ENCODE measurements at places on chromosomes 2 and 18. TPM values are rescaled to one million over a fixed set of nuclear protein-coding genes. Genes with fewer than 3 reads are reported as not detected.

GRCh38 chr2:145598434-145598833, 1078.5 kb upstream of the ZEB2 start:
- DNase-seq = no peak
- H3K4me3 ChIP-seq = no peak overlapping the region
- no peaks in the 10 kb centered on the region for H3K4me1 ChIP-seq
- no peak overlapping the region for H3K27ac ChIP-seq
- no peaks in the 10 kb centered on the region for H3K36me3 ChIP-seq
- peaks cover 4% of the 10 kb centered on the region for H3K27me3 ChIP-seq

DNA sequence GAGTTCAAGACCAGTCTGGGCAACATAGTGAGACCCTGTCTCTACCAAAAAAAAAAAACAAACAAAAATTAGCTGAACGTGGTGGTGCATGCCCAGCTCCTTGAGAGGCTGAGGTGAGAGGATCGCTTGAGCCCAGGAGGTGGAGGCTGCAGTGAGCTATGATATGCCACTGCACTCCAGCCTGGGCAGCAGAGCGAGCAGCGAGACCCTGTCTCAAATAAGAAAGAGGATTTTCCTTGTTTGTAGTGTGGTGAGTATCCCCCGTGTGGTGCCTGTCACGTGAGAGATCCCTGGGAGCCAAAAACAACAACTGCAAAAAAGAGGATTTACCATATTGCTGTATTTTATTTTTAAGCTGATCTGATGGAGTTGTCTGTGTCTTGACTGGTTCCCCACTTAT, 9.2 kb downstream of the EML4 start:
- peaks cover 73% of the 10 kb centered on the region for H3K4me1 ChIP-seq
- no peak overlapping the region for H3K27ac ChIP-seq
- no peaks in the 10 kb centered on the region for H3K27me3 ChIP-seq

GRCh38 chr18:6859676-6860422, 130.3 kb downstream of the ARHGAP28 start:
- no peak overlapping the region for H3K4me3 ChIP-seq
- H3K36me3 ChIP-seq = no peaks in the 10 kb centered on the region
- no peaks in the 10 kb centered on the region for H3K4me1 ChIP-seq
- no peaks in the 10 kb centered on the region for H3K27me3 ChIP-seq

- no peaks in the 10 kb centered on the region for H3K4me1 ChIP-seq
- no peak for DNase-seq
- no peak overlapping the region for H3K4me3 ChIP-seq
- H3K27ac ChIP-seq = no peak overlapping the region
- no peaks in the 10 kb centered on the region for H3K36me3 ChIP-seq
- no peaks in the 10 kb centered on the region for H3K27me3 ChIP-seq
Measured at GRCh38 chr2:188627471-188627870, 335.8 kb downstream of the GULP1 start.

DNA sequence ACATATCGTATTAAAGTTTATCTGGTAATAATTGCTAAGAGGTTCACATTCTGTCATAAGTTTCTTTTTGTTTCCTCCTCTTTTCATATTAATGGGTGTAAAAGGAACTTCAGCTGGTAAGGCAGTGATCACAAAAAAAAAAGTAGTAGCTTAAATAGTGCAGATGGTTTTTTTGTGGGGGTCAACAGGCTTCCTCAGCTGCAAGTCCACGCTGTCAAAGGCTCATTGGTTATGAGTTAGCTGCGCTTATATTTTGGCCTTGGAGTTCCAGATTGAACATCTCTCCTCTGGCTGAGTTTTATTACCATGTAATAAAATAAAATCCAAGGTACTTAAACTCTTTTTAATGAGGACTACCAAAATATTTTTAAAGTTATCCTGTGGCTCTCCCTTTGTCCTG, 277.0 kb upstream of the ZEB2 start:
- H3K4me3 ChIP-seq = no peak overlapping the region
- no peaks in the 10 kb centered on the region for H3K27me3 ChIP-seq
- no peaks in the 10 kb centered on the region for H3K4me1 ChIP-seq
- DNase-seq = no peak

- DNase-seq = no peak
- H3K27me3 ChIP-seq = peaks cover 8% of the 10 kb centered on the region
- H3K4me1 ChIP-seq = no peaks in the 10 kb centered on the region
- H3K36me3 ChIP-seq = peaks cover 1% of the 10 kb centered on the region
- no peak overlapping the region for H3K27ac ChIP-seq
Measured at GRCh38 chr18:78542204-78542603, 437.4 kb upstream of the SALL3 start.

DNA sequence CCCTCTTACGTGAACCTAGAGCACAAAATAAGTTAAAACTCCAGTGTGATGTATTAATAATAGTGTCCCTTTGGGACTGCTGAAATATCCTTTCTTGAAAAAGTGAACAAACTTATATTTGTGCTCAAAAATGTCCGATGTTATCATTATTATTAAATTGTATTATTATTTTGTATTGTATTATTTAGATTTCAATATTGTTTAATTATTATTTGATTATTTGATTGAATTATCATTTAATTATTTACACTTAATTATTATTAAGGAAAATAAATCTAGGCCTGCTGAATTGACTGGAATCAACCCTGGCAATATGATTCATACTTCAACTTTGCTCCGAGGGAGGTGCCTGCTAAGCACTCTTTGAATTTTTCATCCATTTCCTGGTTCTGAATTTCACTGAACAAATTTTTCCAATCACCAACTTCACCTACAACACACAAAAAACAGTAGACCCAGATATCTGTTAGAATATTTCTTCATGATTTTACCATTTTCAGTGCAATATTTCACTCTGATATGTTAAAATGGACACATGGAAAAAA, 10.9 kb upstream of the EIF2AK2 start:
- no peak for DNase-seq
- no peaks in the 10 kb centered on the region for H3K27me3 ChIP-seq
- H3K36me3 ChIP-seq = peaks cover 13% of the 10 kb centered on the region

DNA sequence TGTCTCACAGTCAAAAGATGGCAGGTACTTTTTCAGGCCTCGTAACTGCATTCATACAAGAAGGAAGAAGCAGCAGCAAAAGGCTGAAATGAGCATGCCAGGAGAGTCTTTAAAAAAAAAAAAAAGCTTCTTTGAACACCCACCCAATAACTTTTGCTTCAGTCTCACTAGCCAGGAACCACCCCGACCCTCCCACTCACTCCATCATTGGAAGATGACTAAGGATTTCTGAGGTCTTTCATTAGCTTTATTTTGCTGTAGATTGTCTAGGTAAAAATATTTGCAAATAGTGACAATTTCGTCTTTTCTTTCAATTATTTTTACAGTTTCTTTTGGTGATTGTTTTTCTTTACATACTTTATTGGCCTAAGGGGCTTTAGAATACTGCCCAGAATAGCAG, 37.9 kb downstream of the RBBP8 start:
- peaks cover 7% of the 10 kb centered on the region for H3K4me1 ChIP-seq
- H3K27me3 ChIP-seq = no peaks in the 10 kb centered on the region
- no peak overlapping the region for H3K27ac ChIP-seq
- no peak overlapping the region for H3K4me3 ChIP-seq

DNA sequence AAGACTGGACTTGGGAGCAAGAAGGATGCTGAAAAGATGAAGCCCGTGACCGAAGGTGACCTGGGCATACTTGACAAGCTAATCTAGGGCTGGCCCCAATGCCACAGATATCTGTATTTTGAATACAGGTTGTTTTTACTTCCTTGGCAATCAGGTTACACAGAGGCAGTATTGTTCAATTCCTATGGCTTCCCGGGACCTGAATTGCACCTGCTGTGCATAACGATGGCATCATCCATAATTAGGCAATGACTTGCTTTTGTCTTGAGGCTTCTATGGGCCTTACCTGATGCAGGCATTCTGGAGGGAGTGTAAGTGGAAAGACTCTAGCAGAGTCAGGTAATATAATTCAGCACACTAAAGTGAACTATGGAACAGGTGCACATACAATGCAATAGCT, 60.6 kb upstream of the CUL3 start:
- H3K27me3 ChIP-seq = no peaks in the 10 kb centered on the region
- H3K36me3 ChIP-seq = no peaks in the 10 kb centered on the region
- H3K27ac ChIP-seq = no peak overlapping the region
- no peak overlapping the region for H3K4me3 ChIP-seq

- H3K27ac ChIP-seq = no peak overlapping the region
- H3K4me1 ChIP-seq = peaks cover 15% of the 10 kb centered on the region
- H3K27me3 ChIP-seq = no peaks in the 10 kb centered on the region
- no peak for DNase-seq
- H3K4me3 ChIP-seq = no peak overlapping the region
Measured at GRCh38 chr18:23631746-23632145, 31.0 kb downstream of the ANKRD29 start.

DNA sequence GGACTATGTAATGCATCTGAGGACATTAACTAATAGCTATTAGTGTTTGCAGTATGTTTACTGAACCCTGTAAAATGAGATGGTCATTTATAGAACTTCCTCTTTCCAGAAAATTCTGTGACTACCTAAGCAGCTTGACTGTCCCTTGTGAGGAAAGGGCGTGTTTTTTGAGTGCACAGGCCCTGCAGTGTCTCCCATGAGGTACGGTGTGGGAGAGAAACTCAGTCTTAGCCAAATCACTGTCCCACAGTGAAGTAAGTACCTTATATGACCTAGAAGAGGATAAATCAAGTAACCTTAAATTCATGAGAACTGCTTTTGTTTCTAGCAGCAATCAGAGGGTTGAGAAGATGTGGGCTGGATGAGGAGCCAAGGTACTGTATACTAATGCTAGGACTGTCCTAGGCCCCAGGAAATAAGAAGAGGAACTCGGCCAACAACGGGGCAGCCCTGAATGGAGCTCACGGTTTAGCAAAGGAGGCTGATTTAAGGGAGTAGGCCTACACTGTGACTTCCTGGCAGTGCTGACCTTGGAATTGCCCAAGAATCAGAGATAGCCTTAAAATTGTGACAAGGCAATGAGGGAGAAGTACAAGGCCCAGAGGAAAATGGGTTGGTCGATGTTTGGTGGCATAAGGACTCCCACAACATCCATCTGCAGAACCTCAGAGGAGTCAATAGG, 103.5 kb upstream of the CTAGE1 start:
- no peak overlapping the region for H3K4me3 ChIP-seq
- H3K4me1 ChIP-seq = no peaks in the 10 kb centered on the region

- no peak overlapping the region for H3K27ac ChIP-seq
- DNase-seq = no peak
- H3K4me3 ChIP-seq = no peak overlapping the region
Measured at GRCh38 chr2:227414846-227415245, 27.1 kb upstream of the SCYGR1 start.

DNA sequence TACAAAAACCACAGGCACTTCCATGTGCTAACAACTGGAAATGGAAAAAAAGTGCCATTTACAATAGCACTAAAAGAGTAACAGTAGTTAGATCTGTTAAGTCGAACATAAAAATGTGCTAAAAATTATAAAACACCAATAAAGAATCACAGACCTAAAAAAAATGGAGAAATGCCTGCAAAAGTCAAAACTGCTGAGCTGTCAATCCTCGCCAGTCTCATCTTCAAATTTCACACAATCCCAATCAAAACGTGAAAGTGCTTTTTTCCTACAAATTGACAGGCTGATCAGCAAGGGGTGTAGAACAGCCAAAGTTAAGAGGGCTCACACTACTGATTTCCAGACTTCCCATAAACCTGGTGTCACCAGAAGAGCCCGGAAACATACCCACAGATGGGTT, 53.2 kb downstream of the ANO7 start:
- no peak for DNase-seq
- H3K27ac ChIP-seq = no peak overlapping the region
- H3K36me3 ChIP-seq = peaks cover 19% of the 10 kb centered on the region
- H3K4me1 ChIP-seq = no peaks in the 10 kb centered on the region
- no peak overlapping the region for H3K4me3 ChIP-seq
- H3K27me3 ChIP-seq = no peaks in the 10 kb centered on the region

GRCh38 chr2:241898463-241899270, 29.1 kb downstream of the RTP5 start:
- peaks cover 17% of the 10 kb centered on the region for H3K4me1 ChIP-seq
- H3K27me3 ChIP-seq = no peaks in the 10 kb centered on the region
- no peak for DNase-seq
- H3K27ac ChIP-seq = no peak overlapping the region
- no peaks in the 10 kb centered on the region for H3K36me3 ChIP-seq

DNA sequence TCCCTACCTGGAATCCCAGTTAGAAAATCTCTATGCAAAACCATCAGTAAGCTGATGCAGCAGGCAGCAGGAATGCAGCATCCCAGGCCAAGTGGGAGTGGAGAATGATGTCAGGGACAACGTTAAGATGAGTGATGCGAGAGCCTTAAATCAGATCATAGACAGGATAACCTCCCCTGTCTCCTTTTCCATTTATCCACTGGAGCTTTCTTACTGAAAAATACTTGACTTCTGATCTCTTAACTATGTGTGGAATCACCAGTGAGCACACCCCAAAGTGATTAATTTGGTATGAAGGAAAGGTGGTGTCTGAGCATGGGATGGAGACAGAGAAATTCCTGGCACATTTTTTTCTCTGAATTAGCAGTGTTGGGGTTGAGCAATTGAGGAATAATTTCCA, 98.0 kb downstream of the RND3 start:
- peaks cover 1% of the 10 kb centered on the region for H3K36me3 ChIP-seq
- no peaks in the 10 kb centered on the region for H3K4me1 ChIP-seq
- H3K27me3 ChIP-seq = no peaks in the 10 kb centered on the region
- no peak overlapping the region for H3K4me3 ChIP-seq
- H3K27ac ChIP-seq = no peak overlapping the region
- DNase-seq = no peak

GRCh38 chr2:219204425-219205164, 2.0 kb upstream of the ZFAND2B start:
- H3K4me1 ChIP-seq = peaks cover 32% of the 10 kb centered on the region
- no peak overlapping the region for H3K27ac ChIP-seq
- H3K36me3 ChIP-seq = peaks cover 1% of the 10 kb centered on the region
- no peak for DNase-seq
- H3K27me3 ChIP-seq = no peaks in the 10 kb centered on the region
- H3K4me3 ChIP-seq = no peak overlapping the region

- DNase-seq = no peak
- H3K27ac ChIP-seq = no peak overlapping the region
- H3K4me3 ChIP-seq = no peak overlapping the region
- H3K27me3 ChIP-seq = peaks cover 45% of the 10 kb centered on the region
- H3K36me3 ChIP-seq = no peaks in the 10 kb centered on the region
Measured at GRCh38 chr2:65367524-65367923, 64.9 kb downstream of the SPRED2 start.

ADD2 gene
- total RNA-seq = 24.3 TPM

C2orf78 gene
- total RNA-seq = not detected

TRAF3IP1 gene
- 7.0 TPM for total RNA-seq

ARHGAP28 gene
- total RNA-seq = not detected

RIT2 gene
- total RNA-seq = not detected

KYNU gene
- total RNA-seq = 0.35 TPM

INHBB gene
- not detected for total RNA-seq

INHA gene
- not detected for total RNA-seq

AKAIN1 gene
- total RNA-seq = not detected

PAX3 gene
- not detected for total RNA-seq

CHRNA1 gene
- total RNA-seq = not detected

TEX51 gene
- total RNA-seq = not detected

RPIA gene
- 32.3 TPM for total RNA-seq

BCS1L gene
- total RNA-seq = 55.3 TPM

PSMA8 gene
- total RNA-seq = 1.9 TPM

Measured in activated T-cell treated with anti-CD3 and anti-CD28 coated beads, Interleukin-2, amount 50 U/mL, for 72 hours (primary cell).